Fibroblast of the aortic adventitia (primary cell): ENCODE measurements at places on chromosomes 4 and X. TPM values are rescaled to one million over a fixed set of nuclear protein-coding genes. Genes with fewer than 3 reads are reported as not detected.

HOPX gene
- 0.36 TPM in 1 of 2 replicates, not detected in the other for total RNA-seq

HTR2C gene
- total RNA-seq, result not detected in 2 replicates

PGAM4 gene
- not detected in 2 replicates for total RNA-seq

PNMA6F gene
- not detected in 2 replicates for total RNA-seq

RNF150 gene
- 0.57 and 0.99 TPM in 2 replicates for total RNA-seq

ATP7A gene
- 10.9 and 20.0 TPM in 2 replicates for total RNA-seq

KLHL4 gene
- total RNA-seq, result 5.0 and 10.0 TPM in 2 replicates

TMEM47 gene
- 25.3 and 68.1 TPM in 2 replicates for total RNA-seq

AKAP14 gene
- total RNA-seq, result not detected in 2 replicates

- DNase-seq, result peak; percentile 55
Observed at GRCh38 chr4:88352062-88352740, 26.5 kb upstream of the HERC6 start.

- peak; percentile 88 for DNase-seq
Observed at GRCh38 chr4:147060151-147060931, 114.7 kb upstream of the TTC29 start.

DNA sequence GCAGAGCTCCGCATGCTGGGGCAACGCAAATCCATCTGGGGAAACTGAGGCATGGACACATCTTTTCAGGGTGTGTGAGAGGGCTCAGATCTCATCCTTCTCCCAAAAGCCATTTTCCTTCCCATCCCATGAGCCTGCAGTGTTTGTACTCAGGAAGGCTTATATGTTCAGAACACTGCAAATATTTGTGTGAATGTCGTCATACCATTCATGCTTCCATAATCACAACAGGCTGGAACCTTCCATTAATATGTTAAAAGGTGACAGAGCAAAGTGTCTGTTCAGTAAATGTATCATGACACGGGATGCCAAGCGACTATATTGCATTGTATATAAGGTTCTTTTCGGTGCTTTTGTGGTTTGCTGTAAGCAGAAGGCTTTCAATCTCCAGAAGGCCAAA is 8.5 kb downstream of the TRIML1 start:
- no peak for DNase-seq

DNA sequence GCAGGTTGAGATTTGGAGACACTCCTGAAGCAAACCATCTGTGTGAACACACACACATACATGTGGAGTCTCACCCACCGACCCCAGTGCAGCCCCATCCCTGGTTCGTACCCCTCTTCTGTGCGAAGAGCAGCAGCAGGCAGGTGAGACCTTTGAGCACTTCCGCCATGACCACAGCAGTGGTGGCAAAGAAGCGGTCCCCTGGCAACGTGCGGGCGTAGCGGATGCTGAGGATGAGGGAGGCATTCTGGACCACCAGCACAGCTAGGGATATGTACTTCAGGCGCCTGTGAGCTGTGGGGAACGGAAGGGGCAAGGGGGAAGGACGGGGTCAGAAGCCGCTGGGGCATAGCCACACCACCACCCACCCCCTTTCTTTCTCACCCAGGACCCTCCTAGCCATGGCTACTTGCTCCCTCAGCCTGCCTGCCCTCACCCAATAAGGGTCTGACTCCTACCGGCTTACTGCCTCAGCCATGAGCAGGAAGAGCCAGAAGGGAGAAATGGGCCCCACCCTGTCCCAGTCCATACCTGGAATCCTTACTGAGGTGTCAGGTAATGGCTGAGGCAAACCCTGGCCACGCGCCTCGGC is 1.6 kb downstream of the SLC35A2 start:
- no peak for DNase-seq

- peak; percentile 37 for DNase-seq
Observed at GRCh38 chr4:7043284-7044136, at the start of gene TADA2B. Gene TADA2B, plus strand, starts transcription at chr4:7043372. Its CDS starts 208 bp downstream, at chr4:7043580.

- DNase-seq, result peak; percentile 41
Observed at GRCh38 chrX:134480061-134480460, 20.1 kb downstream of the HPRT1 start.

- no peak for DNase-seq
Observed at GRCh38 chrX:70468709-70469108, 24.1 kb downstream of the DLG3 start.

- no peak for DNase-seq
Observed at GRCh38 chr4:169305651-169306050, 34.9 kb upstream of the SH3RF1 start.

GRCh38 chr4:144202081-144202480 is 61.6 kb upstream of the GYPA start:
- DNase-seq, result no peak

- no peak for DNase-seq
Observed at GRCh38 chr4:74385386-74385785, 20.4 kb downstream of the EREG start.

DNA sequence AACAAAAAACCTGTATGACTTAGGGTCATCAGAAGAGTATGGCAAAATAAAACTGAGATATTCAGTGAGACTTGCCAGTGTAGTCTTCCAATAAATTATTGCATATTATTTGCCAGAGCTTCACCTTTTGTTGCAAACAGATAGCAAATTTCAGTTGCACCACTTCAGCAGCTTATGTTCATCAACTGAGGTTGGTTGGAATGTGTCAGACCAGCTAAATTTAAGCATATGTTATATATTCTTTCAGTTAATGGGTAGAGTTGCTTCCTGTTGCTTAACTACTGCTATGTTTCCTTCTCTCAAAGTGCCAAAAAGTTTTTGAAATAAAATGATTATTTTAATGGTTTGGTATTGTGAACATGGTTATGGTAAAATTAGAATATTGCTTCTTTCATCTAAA is 61.5 kb downstream of the GALNT7 start:
- no peak for DNase-seq

DNA sequence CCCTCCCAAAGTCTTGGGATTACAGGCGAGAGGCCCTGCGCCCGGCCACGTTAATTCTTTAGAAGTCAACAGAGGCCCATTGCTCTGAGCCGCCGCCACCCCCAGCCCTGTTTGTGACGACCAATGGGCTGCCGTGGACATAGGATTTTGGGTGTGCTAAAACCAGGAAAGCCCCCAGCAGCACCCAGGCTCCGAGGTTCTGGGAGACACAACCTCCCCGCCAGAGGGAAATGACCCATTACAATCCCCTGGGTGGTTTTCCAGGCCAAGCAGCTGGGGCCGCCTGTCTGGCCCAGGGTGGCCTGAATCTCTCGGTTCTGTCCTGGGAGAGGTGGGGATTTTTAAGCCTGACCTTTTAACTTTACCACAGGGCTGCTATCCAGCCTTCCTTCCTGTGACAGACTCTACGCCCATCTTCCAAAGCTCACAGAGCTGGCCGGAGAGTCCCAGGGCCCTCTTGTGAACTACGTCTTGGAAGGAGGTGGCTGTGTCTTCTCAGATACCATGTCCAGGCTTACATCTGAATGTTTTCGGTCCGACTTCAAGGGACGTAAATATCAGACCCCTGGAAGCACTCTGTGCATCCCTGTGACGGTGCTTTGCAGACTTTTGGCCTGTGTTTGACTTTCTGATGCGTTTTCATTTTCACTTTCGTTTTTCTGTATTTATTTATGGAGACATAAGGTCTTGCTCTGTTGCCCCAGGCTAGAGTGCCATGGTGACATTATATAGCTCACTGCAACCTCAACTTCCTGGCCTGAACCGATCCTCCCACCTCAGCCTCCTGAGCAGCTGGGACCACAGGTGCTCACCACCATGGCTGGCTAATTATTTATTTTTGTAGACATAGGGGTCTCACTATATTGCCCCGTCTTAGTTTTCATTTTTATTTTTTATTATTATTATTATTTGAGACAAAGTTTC is 36.0 kb downstream of the P2RY8 start:
- DNase-seq, result no peak

DNA sequence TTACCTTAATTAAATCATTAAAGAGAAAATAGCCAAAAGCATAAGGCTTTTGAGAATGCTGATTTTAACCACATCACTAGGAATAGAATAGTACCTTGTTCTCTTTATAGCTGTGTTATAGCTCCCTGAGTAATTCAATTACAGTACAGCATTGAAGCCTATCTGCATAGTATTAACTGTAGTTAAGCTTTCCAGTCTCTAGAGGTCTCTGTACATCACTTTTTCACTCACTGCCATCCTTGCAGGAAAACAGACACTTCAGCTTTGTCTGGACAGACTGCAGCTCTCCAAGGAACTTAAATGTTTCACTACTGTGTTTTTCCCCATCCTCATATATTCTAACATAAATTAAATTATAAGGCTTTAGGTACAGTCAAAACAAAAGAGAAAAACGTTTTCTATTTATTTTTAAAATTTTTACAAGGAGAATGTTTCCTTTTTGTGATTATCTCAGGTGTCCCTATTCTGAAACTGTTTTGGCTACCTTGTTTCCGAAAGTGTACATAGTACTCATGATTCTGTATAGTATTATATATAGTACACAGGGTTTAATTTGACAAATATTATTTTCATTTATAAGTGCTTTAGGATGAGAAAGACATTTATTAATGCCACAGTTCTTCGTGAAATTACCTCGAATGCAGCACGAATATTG is 407.9 kb downstream of the PCDH18 start:
- DNase-seq, result peak; percentile 85

DNA sequence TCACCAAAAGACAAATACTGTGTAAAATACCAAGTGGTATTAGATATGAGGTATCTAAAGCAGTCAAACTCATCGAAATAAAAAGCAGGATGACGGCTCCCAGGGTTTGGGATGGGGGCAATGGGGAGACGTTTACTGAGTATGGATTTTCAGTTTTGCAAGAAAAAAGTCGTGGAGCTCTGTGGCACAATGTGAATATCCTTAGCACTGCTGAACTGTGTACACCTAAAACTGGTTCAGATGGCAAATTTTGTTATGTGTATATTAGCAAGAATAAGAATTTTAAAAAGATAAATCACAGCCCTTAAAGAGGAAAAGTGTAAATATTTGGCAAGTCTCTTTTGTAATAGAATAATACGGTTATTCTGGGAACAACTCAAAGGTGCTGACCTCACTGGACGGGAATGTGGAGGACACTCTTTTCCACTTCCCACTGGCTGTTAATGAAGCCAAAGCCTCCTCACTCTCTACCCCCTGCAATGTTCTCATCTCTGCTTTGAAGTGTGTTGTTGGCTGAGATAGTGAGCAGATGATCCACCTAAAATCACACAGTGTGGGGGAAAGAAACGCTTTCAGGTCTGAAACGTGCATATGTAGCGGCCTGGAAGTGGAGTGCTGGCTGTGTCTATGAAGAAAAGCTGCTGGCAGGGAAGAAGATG is 49.2 kb downstream of the SEL1L3 start:
- DNase-seq, result peak; percentile 82

DNA sequence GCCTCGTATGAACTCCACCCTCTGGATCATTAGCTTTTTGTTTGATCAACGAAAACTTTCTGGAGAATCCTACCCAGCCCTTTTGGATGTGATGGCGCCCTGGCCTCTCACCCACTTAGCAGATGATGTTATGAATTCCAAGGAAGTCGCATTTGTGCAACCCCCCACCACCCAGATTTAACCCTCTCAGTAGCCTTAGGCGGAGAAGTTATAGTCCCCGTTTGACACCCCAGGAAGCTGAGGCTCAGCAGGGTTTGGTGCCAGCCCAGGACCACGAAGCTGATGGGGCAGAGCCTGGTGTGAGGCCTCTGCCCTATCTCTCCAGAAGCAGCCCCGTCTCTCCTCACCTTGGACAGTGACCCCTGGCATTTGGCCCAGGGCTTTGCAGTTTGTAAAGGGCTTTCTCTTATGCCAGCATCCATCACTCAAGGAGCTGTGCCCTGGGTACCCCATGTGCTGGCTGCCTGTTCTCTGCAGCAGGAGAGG is 1.0 kb downstream of the WFS1 start:
- DNase-seq, result peak; percentile 16

- no peak for DNase-seq
Observed at GRCh38 chrX:18674417-18674787, 2.5 kb upstream of the RS1 start.

DNA sequence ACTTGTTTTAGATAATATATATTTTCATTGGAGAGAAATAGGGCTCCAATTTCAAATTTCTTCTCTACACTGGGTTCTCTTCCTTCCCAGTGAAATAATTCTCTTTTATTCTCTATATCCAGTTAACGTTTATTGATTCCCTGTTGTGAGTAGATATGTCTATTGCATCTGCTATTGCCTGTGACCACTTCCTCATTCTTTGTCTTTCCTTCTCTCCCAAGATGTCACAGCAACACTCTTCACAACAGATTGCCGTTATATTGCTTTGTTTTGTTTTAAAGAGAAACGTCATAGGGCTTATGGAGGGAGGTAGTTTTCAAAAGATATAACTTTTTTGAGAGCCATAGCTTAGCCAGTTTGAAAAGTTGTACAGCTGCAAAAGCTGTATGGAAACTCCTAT is 343.8 kb downstream of the ARHGAP24 start:
- no peak for DNase-seq

GRCh38 chr4:41305476-41305875 is 48.7 kb downstream of the UCHL1 start:
- no peak for DNase-seq

DNA sequence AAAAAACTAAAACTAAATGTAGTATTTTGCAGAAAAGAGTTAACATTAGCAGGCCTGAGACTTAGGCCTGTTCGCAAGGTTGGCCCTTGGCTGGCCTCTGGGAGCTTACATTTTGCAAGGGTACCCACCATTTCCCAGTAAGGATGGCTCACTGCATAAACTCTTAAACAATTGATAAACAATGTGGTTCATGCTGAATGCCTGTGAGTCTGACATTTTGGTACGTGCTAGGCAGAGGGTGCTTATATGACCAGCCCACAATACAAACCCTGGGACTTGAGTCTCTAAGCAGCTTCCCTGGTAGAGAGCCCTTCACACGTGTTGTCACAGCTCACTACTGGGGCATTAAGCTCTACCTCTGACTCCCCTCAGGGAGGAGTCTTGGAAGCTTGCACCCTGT is 7.4 kb downstream of the PRPS2 start:
- no peak for DNase-seq
